ENCODE measurements at places on chromosomes 11 and 22. TPM values are rescaled to one million over a fixed set of nuclear protein-coding genes. Genes with fewer than 3 reads are reported as not detected.
A peak's percentile ranks its signal among the peaks of the same experiment; 100 is the strongest.

The RASD2 gene
- 0.14 TPM for total RNA-seq

The MPPED2 gene
- total RNA-seq, result 163 TPM

DNA sequence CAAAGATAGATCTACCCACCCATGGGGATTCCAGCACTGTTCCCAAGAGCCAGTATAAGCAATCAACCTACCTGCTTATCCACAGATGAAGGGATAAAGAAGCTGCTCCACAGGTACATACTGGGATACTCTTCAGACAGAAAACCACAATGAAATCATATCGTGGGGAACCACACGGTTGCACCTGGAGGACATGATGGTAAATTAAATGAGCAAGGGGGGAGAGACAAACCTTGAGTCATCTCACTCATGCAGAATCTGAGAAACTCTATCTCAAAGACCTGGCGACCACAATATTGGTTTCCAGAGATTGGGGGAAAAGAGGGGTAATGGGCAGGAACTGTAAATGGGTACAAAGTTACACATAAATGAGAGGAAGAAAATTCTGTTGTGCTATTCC is 14.5 kb downstream of the RGL4 start:
- no peaks in the 10 kb centered on the region for H3K4me1 ChIP-seq
- H3K4me3 ChIP-seq, result no peak overlapping the region
- DNase-seq, result no peak
- H3K36me3 ChIP-seq, result peaks cover 59% of the 10 kb centered on the region
- H3K27ac ChIP-seq, result no peak overlapping the region

The ALX4 gene
- 6.4 TPM for total RNA-seq

GRCh38 chr22:29766632-29767170 is at the start of gene ZMAT5:
Gene ZMAT5, minus strand, starts transcription at chr22:29767007. Its CDS starts 18,463 bp downstream, at chr22:29748544.
- H3K4me3 ChIP-seq, result peak within 1 kb of the TSS; percentile 100
- H3K4me1 ChIP-seq, result peaks cover 24% of the 10 kb centered on the region
- peak within 1 kb of the TSS; percentile 99 for H3K27ac ChIP-seq
- no peaks in the 10 kb centered on the region for H3K27me3 ChIP-seq
- peaks cover 15% of the 10 kb centered on the region for H3K36me3 ChIP-seq
